ENCODE measurements at places on chromosomes 3 and 15.

- DNase-seq, result no peak
Observed at GRCh38 chr3:192857260-192857661, 60.4 kb downstream of the MB21D2 start.

DNA sequence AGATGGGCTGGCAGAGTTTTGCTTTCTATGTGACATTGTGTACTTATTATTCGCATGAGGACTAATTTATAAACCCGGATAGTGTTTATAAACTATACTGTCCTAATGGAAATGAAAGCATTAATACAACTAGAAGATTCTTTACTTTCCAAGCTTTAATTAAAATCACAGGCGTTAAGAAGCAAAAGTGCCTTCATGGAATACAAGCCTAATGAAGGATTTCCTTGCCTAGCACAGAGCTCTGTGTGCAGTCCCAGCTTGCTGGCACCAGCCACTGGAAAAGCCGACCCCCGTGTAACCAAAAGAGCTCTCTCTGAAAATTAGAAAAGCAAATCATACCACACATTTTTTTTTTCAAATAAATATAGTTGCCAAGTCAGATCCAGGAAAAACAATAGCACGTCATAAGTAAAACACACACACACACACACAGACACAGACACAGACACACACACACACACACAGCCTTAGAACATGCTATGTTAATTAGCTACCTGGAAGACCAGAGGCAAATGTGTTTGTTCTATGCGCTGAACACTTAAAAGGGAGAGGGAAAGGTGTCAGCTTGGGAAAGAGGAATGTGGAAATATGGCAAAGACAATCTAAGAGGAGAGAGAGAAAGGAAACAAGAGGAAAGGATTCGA, 1084.2 kb downstream of the TUSC7 start:
- DNase-seq, result no peak

- DNase-seq, result no peak
Observed at GRCh38 chr3:87448558-87448957, 172.2 kb upstream of the POU1F1 start.

DNA sequence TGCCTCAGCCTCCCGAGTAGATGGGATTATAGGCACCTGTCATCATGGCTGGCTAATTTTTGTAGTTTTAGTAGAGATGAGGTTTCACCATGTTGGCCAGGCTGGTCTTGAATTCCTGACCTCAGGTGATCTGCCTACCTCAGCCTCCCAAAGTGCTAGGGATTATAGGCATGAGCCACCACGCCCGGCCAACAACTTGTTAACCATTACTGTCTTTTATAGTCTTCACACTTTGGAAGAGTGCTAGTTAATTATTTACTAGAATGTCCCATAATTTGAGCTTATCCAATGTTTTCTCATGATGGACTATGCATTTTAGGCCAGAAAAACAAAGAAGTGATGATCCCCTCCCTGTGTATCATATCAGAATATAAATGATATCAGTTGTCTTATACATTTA, 288.6 kb upstream of the CBLB start:
- DNase-seq, result no peak

GRCh38 chr3:172084871-172085556, 45.6 kb downstream of the FNDC3B start:
- DNase-seq, result no peak

DNA sequence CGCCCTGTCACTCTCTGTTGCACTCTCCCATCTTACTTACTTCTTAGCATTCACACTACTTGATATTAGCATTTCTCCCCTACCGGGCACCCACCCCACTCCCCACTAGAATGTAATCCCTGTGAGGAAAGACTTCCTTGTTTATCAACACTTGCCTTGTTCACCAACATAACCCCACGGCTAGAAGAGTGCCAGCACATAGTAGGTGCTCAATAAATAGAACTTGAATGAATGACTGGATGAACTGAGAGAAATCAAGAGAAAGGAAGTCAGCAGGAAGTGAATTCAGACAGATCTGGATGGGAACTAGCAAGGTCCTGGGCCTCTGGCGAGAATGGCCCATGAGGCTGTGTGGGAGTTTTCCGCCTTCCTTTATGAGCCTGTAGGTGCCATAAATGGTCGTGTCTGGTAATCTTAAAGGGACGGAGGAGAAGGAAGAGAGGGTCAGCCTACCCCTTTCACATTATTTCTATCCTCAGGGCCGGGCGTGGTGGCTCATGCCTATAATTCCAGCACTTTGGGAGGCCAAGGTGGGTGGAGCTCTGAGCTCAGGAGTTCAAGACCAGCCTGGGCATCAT, 42.4 kb upstream of the HERC1 start:
- no peak for DNase-seq

DNA sequence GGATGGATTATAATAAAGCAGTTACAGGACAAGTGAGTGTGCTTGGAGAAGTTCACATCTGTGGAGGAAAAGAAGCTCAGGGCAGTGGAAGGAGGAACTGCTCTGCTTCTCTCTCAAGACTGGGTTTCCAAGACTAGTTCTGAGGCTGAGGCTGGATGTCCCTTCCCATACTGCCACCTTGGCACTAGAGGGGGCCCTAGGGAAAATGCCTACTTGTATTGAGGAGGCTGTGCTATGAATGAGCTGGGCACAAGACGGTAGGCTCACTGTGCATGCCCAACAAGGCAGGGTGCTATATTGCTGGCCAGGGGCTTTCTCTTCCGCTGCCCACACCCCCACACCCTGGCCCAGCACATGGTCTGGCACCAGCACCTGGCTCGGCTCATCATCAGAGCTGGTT, 65.2 kb downstream of the SLCO2A1 start:
- no peak for DNase-seq

- DNase-seq, result no peak
Observed at GRCh38 chr15:70902107-70902506, 9.5 kb downstream of the LRRC49 start.

DNA sequence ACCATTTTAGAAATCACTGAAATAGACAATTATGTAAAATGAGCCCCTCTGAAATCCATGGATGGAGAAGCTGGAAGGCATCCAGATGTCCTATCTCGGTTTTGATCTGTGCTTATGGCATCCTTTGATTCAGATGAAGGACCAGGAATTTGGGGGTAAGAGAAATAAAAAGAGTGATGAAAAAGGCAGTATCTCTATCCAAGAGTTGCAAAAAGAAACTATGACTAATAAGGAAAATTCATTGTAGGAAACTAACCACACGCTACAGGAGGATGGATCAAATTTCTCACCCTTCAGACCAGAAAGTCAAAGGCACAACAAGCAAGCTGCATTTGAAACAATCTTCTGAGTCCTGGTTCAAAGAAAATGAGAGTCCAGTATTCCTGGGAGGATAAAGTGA, 34.8 kb downstream of the SRGAP3 start:
- no peak for DNase-seq

GRCh38 chr15:65641768-65642475, 20.2 kb downstream of the SLC24A1 start:
- no peak for DNase-seq

GRCh38 chr3:138594150-138594934, at the start of gene CEP70:
CEP70 (minus strand) TSS chr3:138594260; CDS start chr3:138572927, 21,333 bp downstream.
- DNase-seq, result no peak

All from NCI-H526 treated with DMSO at 0.1 percent for 48 hours (cell line).